ENCODE measurements at places on chromosomes 7 and 10. TPM values are rescaled to one million over a fixed set of nuclear protein-coding genes. Genes with fewer than 3 reads are reported as not detected.
A peak's percentile ranks its signal among the peaks of the same experiment; 100 is the strongest.

The DYNC1I1 gene
- total RNA-seq, result 3.2 TPM

GRCh38 chr7:12162415-12163113 lies 48.5 kb upstream of the TMEM106B start:
- peak overlapping the region; percentile 1 for H3K27ac ChIP-seq
- H3K4me3 ChIP-seq, result no peak overlapping the region
- peak; percentile 97 for DNase-seq
- H3K27me3 ChIP-seq, result no peaks in the 10 kb centered on the region
- H3K36me3 ChIP-seq, result no peaks in the 10 kb centered on the region

- no peak overlapping the region for H3K4me3 ChIP-seq
- H3K27me3 ChIP-seq, result no peaks in the 10 kb centered on the region
- no peak overlapping the region for H3K27ac ChIP-seq
Observed at GRCh38 chr10:118500477-118501104, 94.9 kb downstream of the PRLHR start.

DNA sequence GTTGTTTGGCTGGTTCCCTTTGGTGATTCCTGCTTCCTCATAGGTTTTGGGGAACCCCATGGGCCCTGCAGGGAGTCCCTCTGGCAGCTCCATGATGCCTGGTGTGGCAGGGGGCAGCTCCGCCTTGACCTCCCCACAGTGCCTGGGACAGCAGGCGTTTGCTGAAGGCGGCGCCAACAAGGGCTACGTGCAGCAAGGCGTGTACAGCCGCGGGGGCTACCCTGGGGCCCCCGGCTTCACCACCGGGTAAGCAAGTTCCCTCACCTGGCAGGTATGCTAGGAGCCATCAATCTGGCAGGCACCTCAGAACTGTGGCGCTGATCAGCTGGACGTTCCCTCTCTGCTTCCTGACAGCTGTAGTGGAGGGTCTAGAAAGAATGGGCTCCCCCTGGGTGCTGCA lies 8.3 kb downstream of the ZMIZ2 start:
- H3K4me3 ChIP-seq, result no peak overlapping the region
- H3K36me3 ChIP-seq, result peaks cover 6% of the 10 kb centered on the region
- H3K27ac ChIP-seq, result no peak overlapping the region
- no peaks in the 10 kb centered on the region for H3K27me3 ChIP-seq
- no peak for DNase-seq

The TBX20 gene
- 1.1 TPM for total RNA-seq

- H3K27ac ChIP-seq, result no peak overlapping the region
- no peaks in the 10 kb centered on the region for H3K27me3 ChIP-seq
- no peaks in the 10 kb centered on the region for H3K36me3 ChIP-seq
- H3K4me1 ChIP-seq, result no peaks in the 10 kb centered on the region
- H3K4me3 ChIP-seq, result no peak overlapping the region
- DNase-seq, result no peak
Observed at GRCh38 chr10:14612873-14613587, 161.7 kb downstream of the FAM107B start.

DNA sequence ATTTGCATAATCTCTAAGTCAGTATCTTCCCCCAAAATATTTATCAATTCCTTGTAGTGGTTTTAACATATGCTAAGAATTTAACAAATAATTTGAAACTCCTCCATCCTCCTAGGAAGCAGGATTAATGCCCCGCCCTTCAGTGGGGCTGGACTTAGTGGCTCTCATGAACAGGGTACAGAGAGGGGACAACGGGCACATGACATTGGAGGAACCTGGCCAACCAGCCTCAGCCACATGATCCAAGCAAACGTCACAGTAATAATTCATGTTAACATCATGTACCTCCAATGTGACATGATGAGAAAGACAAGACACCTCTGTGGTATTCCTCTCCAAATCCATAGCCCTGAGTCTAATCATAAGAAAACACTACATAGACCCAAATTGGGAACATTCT lies 50.5 kb downstream of the NUDCD3 start:
- H3K27ac ChIP-seq, result no peak overlapping the region
- no peak overlapping the region for H3K4me3 ChIP-seq
- H3K27me3 ChIP-seq, result no peaks in the 10 kb centered on the region
- H3K4me1 ChIP-seq, result no peaks in the 10 kb centered on the region
- no peaks in the 10 kb centered on the region for H3K36me3 ChIP-seq

DNA sequence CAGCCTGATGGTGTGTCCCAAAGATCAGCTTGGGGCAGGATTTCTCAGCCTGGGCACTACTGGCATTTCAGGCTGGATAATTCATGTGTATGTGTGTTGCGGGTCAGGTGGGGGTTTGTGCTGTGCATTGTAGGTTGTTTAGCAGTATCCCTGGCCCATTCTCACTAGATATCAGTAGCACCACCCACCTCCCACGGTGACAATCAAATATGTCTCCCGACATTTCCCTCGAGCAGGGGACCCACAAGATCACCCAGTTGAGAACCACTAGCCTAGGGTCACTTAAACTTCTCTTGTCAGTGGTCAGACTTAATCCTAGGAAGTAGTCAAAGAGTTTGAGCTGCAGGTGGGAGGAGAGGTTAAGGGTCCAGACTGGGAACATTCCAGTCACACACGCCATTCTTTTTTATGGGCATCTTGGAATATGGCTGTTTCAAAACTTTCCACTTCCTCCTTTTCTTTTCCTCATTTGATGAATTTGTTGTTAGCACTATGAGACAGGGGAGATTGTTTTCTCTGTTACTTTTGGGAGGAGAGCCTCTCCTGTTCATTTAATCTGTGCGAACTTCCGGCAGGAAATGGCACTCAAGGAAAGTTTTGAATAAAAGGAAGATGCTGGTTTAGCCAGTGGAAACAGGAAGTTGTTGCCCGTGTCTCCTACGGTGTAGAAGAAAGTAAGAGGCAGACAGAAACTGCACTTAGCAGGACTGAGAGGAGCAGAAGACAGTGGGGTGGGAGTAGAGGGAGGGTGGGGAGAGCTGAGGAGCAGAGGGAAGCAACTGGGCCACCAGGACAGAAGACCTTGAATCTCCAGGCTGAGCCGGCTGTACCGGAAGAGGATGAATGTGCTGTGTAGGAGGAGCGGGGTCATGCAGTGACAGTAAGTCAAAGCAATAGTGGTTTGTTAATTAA lies 17.6 kb upstream of the EXOC6 start:
- H3K4me1 ChIP-seq, result peaks cover 16% of the 10 kb centered on the region
- H3K4me3 ChIP-seq, result no peak overlapping the region
- no peaks in the 10 kb centered on the region for H3K36me3 ChIP-seq
- no peaks in the 10 kb centered on the region for H3K27me3 ChIP-seq
- DNase-seq, result no peak

DNA sequence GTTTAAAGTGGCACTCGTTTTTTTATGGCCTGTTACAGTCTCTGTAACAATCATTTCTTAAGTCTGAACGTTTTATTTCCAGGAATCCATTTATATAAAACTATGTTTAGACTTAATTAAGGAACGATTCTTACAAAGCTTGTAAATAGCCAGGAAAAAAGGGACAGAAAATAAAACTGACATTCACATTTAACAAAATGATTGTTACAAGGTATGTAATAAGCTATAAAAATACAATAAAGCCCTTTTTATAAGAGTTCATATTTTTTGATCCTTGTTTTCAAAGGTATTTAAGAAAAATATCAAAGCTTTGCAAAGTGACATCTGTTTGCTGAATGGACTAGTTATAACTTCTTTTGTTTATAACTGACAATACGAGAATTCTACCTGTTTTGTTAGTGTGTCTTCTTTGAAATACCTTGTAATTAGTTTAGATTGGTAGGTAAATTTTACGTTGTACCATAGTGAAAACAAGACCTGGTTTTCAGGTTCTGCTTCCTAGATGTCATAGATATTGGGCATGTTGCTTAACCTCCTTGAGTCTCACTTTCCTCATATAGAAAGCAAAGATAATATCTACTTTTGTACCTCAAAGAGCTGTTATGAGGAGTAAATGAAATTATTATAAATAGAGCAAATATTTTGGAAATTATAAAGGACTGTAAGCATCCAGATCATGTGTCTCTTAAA lies 25.8 kb downstream of the BTRC start:
- no peaks in the 10 kb centered on the region for H3K27me3 ChIP-seq
- no peaks in the 10 kb centered on the region for H3K4me1 ChIP-seq
- H3K4me3 ChIP-seq, result no peak overlapping the region
- H3K27ac ChIP-seq, result no peak overlapping the region
- no peak for DNase-seq

DNA sequence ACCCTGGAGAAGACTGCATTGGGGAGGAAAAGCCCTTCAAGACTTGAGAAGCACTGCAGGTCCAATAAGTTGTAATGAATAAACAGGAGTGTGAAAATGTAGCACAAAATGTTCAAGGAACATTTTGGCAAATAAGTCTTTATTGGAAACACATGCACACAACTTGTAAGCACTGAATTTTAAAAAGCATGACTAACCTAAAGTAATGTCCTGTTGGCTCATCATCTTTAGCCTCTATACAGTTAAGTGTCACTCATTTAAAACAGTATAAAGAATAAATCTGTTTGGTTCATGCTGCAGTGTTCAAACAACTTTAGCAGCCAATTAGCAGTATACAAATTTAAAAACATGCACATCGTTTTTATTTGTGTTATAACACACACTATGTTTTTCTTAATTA lies 108.6 kb downstream of the CDK6 start:
- no peak for DNase-seq
- no peak overlapping the region for H3K4me3 ChIP-seq
- peaks cover 18% of the 10 kb centered on the region for H3K36me3 ChIP-seq
- no peak overlapping the region for H3K27ac ChIP-seq
- H3K4me1 ChIP-seq, result peaks cover 36% of the 10 kb centered on the region

GRCh38 chr7:157139111-157139809 lies 534 bp downstream of the UBE3C start:
- peaks cover 11% of the 10 kb centered on the region for H3K4me1 ChIP-seq
- DNase-seq, result peak; percentile 18
- H3K4me3 ChIP-seq, result peak overlapping the region; percentile 81
- no peaks in the 10 kb centered on the region for H3K27me3 ChIP-seq
- H3K36me3 ChIP-seq, result no peaks in the 10 kb centered on the region

GRCh38 chr7:103116991-103117390 lies 31.9 kb downstream of the NAPEPLD start:
- H3K36me3 ChIP-seq, result no peaks in the 10 kb centered on the region
- no peaks in the 10 kb centered on the region for H3K27me3 ChIP-seq
- no peak overlapping the region for H3K27ac ChIP-seq
- DNase-seq, result no peak
- no peak overlapping the region for H3K4me3 ChIP-seq
- H3K4me1 ChIP-seq, result peaks cover 5% of the 10 kb centered on the region

DNA sequence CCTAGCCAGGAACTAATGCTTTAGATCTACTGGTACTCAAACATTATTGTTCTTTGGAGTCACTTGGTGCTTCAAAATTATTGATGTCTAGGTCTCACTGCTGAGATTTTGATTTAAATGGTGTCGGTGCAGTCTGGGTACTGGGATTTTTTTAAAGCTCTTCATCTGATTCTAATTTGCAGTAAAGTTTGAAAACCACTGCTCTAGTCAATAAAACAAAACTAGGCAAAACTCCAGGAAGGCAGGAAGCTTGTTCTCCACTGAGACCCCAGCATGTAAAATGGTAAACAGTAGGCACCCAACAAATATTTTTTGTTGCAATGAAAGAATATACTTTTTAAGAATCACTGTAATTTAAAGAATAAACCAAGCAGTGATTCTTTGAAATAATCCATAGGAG lies 49.7 kb downstream of the ADD3 start:
- peaks cover 17% of the 10 kb centered on the region for H3K4me1 ChIP-seq
- no peak for DNase-seq
- H3K4me3 ChIP-seq, result no peak overlapping the region
- H3K36me3 ChIP-seq, result no peaks in the 10 kb centered on the region
- peak overlapping the region; percentile 40 for H3K27ac ChIP-seq

The CCDC136 gene
- 14.4 TPM for total RNA-seq

DNA sequence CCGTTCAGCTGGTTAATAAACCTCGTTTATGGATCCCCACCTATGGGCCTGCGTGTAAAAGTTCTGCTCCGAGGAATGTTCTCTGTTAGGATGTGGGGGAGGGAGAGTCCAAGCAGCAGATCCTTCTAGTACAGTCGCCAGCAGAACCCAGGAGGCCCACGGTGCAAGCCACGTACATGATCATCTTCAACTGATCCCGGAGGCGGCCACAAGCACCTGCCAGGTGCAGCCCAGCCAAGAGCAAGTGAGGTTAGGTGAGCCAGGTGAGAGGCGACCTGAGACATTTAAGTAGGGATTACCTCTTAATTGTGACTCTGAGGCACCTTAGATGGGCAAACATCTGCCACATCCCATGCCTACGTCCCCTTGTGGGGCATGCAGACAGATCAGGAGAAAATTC lies 18.0 kb upstream of the FGFR2 start:
- no peak for DNase-seq
- no peaks in the 10 kb centered on the region for H3K36me3 ChIP-seq
- no peak overlapping the region for H3K4me3 ChIP-seq
- H3K27ac ChIP-seq, result no peak overlapping the region

The CCL26 gene
- total RNA-seq, result not detected

The GCK gene
- 0.24 TPM for total RNA-seq

The WNT8B gene
- total RNA-seq, result not detected

All from astrocyte (in vitro differentiated cells and primary cell).